ENCODE measurements at places on chromosomes 4 and X.

GRCh38 chr4:138301536-138301935, 59.4 kb upstream of the SLC7A11 start:
- DNase-seq, result no peak

- no peak for DNase-seq
These were observed 2.3 kb downstream of the AMMECR1 start for GRCh38 chrX:110315551-110315950.

GRCh38 chr4:118810991-118811764, 24.7 kb downstream of the SEC24D start:
- no peak for DNase-seq

GRCh38 chr4:41882625-41883347, 52.4 kb upstream of the TMEM33 start:
- DNase-seq, result peak; percentile 52

DNA sequence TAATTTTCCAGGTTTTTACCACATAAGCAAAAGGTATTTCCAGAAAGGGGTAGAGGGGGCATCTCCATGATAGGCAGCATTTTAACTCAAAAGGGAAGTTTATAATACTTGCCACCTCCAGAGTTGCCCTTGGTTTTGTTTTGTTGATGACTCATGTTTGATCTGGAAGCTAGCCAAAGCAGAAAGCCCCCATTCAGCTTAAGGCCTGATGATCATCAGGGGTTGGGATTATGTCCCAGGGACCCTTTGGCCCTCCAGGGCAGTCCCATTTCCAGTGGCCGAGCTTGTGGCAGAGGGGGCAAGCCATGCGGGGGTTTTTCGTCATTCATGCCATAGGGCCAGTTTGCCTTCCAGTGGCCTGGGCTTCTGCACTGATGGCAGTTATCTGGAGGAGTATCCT, 143.0 kb upstream of the PLAC1 start:
- no peak for DNase-seq

- no peak for DNase-seq
These were observed 101.6 kb upstream of the PPARGC1A start for GRCh38 chr4:23991444-23991843.

GRCh38 chrX:24676403-24677024, 17.2 kb upstream of the POLA1 start:
- no peak for DNase-seq

DNA sequence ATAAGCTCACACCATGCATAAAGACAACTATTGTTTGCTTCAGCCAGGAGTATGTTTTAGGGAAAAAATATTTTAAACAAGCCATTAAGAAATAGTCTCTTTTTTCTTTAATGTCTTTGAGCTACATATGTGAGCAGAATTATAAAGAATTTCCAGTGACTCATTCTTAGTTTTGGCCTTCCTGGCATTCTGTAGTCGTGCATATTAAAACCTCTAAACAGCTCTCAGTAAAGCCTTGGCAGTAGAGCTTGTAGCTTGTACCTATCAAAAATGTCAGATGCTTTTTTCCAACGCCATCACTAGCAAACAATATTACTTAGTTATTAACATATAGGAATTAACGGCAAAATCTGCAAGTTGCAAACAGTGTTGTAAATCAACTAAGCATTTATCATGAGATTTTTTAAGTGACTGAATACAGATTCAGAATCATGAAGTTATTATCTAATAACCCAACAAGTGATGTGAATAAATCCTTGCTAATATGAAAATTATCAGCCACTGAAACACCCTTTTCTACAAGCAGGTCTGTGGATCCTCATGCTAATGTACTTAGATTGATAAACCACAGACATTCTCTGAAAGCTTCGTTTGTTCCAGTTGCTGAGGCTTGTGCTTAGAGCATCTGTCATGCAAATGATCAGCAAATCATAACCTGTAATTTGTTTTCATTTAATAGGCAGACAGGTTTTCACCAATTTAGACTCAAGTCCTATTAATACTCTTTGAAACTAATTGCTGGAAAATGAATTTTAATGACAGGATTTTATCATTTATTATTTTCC, 412.0 kb upstream of the ATOH1 start:
- DNase-seq, result no peak

DNA sequence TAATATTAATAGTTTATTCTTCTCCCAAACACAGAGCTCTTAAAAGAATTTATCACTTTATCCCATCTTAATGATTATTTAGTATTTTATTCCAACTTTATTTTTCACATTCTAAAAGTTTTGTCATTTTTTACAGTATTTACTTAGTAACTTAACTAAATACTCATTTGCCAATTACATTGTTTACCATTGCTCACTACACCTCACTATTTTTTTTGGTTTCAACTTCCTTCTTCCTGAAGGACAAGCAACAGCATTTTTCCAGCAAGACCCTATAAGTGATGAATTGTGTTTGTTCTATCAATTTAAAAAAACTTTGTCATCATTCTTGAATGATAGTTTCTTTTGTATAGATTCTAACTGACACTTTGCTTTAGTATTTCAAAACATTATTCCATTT, 19.4 kb upstream of the SRD5A3 start:
- no peak for DNase-seq

- no peak for DNase-seq
These were observed 158.9 kb downstream of the DCTD start for GRCh38 chr4:182758273-182758672.

GRCh38 chrX:137565921-137566745, at the start of gene ZIC3:
Gene ZIC3, plus strand, starts transcription at chrX:137566127. Its CDS starts 565 bp downstream, at chrX:137566692.
- no peak for DNase-seq

DNA sequence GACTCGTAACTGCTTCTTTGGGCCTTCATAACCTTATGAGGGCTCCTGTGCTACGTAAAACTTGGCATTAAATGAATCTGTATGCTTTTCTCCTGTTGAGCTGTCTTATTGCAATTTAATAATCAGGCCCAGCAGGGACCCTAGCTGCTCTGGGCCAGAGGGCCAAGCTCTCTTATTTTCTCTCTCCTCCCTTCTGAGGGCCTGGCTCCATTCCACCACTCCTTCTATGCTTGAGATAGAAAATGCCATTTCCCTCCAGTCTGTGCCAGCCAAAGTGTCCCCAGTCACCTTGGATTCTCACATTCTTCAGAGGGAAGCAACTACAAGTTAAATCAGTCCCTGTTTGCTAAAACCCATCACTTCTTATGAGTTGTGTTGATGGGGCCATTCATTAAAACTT, 90.1 kb downstream of the CLCN4 start:
- DNase-seq, result no peak

DNA sequence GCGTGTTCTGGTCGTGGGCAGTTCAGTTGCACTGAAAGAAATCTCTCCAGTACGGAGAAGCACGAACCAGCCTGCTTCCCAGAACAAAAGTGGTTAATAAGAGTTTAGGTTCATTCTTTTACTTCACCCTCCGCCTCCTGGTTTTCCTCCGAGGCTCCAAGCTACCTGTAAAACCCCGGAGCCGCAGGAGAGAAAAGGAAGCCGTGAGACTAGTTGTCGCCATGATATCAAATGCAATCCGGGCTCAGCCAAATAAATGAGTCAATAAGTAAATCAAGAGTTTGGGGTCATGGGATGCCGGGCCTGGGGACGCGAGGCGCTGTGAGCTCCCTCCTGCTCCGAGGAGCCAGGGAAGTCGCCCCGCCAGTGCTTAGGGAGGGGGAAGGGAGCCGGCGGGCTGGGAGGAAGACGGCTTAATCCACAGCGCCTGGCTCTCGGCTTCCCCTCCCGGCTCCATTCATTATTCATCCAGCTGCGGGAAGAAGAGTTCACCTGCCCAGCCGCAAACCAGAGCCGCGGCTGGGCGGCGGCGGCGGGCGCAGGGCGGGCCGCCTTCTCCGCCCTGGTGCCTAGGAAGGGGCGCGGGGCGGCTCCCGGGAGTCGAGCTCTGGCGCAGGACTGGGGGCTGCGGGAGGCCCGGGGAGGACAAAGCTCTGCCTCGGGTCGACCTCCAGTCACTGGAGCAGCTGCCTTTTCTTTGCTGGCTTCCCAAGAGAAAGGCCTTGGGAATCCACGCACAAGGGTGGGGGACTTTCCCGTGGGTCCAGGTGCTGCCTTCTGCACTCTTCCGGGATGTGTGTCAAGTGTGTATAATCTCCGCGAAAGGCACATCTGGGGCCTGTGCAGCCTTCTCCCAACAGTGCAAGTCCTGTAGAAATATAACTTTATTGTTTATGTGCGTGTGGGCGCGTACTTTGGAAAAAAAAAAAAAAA, 1.7 kb downstream of the FRAS1 start:
- no peak for DNase-seq

- DNase-seq, result no peak
These were observed 621.0 kb downstream of the TECRL start for GRCh38 chr4:63788271-63788670.

GRCh38 chr4:70654605-70655011, 11.7 kb downstream of the JCHAIN start:
- DNase-seq, result no peak

- no peak for DNase-seq
These were observed 207.3 kb downstream of the MID1IP1 start for GRCh38 chrX:39008549-39008948.

- no peak for DNase-seq
These were observed 37.3 kb upstream of the C1QTNF7 start for GRCh38 chr4:15390494-15390893.

- DNase-seq, result no peak
These were observed 104.8 kb upstream of the KIT start for GRCh38 chr4:54553001-54553400.

DNA sequence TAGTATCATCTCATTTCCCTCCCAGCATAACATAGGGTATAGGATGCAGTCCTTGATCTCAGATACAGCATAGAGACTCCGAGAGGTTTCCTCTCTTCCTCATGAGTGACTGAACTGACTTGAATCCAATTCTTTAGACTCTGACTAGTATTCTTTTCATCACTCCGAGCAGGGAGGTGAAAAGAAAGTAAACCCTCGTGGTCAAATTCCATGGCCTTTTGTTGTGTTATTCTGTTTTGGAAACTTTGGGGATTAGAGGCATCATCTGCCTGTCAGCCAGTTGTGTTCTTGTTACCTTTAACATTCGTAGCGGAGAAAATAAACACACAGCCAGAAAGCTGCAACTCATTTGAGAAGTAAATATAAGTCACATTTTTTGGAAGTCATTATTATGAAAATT, 206.6 kb downstream of the ARHGAP10 start:
- no peak for DNase-seq

DNA sequence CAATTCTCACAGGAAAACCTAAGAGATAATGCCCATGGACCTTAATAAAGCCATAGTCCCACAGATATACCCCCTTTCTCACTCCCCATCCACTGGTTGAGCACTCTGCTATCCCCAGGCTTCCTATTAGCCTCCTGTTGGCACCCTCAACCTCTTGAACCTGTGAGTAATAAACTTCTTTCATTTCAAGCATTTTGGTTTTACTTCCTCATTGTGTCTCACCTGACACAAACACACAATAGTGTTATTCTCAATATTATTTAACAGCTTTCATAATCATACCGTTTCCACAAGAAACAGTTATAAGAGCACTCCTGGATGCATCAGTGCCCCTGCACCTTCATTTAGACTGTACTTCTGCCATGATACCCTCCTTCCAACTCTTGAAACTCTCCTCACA, 56.8 kb downstream of the TRPC5 start:
- no peak for DNase-seq

DNA sequence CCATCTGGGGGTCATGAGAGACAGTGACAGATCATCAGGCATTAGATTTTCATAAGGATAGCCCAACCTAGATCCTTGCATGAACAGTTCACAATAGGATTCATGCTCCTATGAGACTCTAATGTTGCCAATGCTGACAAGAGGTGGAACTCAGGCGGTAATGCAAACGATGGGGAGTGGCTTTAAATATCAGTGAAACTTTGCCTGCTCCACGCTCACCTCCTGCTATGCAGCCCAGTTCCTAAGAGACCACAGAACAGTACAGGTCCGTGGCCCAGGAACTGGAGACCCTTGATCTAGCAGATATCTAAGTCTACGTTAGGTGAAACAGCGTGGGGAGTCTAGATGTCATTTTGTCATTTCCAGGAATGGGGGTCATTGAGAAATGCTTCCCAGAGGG, 165.7 kb downstream of the OR13H1 start:
- no peak for DNase-seq

- no peak for DNase-seq
These were observed 101.4 kb downstream of the FIP1L1 start for GRCh38 chr4:53478671-53479456.

DNA sequence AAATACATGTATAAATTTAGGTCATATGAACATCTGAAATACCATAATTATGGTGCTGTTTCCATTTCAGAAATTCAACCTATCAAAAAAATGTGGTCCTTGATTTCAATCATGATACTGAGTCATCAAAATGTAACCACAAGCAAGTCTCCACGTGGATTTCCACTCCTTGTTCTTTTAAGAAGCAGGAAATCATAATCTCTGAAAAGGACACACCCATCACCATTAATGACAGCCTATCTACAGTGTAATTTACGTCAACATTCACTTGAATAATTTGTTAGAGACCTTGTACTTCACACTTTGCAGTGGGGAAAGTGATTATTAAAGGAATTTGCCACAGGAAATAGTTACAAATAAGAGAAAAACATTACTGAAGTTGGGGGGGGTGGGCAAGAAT, 17.7 kb upstream of the SLC7A11 start:
- no peak for DNase-seq

DNA sequence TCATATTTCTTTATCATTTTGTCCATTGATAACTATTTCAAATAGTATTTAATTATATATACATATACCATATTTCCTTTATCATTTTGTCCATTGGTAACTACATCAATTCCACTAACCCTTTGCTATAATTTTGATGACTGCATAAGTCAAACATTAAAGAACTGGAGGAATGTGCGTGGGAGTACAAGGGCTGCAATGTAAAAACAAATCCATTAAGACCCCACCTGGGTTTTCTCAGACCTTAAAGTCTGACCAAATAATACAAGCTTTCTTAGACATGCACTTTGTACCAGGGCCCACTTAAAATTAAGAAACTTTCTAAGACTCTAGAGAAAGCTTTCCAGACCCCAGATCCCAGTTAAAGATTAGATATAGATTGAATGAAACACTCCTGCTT, 1622.4 kb upstream of the PCDH10 start:
- DNase-seq, result no peak

- no peak for DNase-seq
These were observed 39.4 kb downstream of the GEMIN8 start for GRCh38 chrX:13990126-13990800.

GRCh38 chr4:107552306-107552705, 167.7 kb downstream of the PAPSS1 start:
- no peak for DNase-seq

- DNase-seq, result no peak
These were observed 247.3 kb upstream of the DIPK2B start for GRCh38 chrX:45447995-45448394.

GRCh38 chrX:70139736-70140135, 6.5 kb downstream of the IGBP1 start:
- DNase-seq, result no peak

DNA sequence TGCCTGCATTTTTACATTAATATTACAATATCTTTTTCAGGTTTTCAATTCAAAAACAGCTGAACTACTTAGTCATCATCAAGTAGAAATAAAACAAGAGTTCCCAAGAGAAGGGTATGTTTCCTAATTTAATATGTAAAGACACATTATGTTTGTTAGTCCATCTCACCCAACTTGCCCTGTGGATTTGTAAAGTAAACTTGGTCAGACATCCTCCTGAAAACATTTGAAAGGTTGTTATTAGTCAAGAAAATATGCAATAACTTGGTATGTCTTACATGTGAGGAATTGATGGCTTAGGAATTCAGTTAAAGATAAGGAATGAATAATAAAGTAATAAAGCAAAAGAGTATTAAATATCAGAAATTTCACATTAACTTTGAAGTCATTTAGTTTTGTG, 12.2 kb downstream of the GK start:
- DNase-seq, result no peak
